NCI-H1694 (cell line): ENCODE measurements at places on chromosomes 3 and 15.
A peak's percentile ranks its signal among the peaks of the same experiment; 100 is the strongest.

GRCh38 chr3:26145769-26146168 is 355.9 kb downstream of the OXSM start:
- DNase-seq: no peak

DNA sequence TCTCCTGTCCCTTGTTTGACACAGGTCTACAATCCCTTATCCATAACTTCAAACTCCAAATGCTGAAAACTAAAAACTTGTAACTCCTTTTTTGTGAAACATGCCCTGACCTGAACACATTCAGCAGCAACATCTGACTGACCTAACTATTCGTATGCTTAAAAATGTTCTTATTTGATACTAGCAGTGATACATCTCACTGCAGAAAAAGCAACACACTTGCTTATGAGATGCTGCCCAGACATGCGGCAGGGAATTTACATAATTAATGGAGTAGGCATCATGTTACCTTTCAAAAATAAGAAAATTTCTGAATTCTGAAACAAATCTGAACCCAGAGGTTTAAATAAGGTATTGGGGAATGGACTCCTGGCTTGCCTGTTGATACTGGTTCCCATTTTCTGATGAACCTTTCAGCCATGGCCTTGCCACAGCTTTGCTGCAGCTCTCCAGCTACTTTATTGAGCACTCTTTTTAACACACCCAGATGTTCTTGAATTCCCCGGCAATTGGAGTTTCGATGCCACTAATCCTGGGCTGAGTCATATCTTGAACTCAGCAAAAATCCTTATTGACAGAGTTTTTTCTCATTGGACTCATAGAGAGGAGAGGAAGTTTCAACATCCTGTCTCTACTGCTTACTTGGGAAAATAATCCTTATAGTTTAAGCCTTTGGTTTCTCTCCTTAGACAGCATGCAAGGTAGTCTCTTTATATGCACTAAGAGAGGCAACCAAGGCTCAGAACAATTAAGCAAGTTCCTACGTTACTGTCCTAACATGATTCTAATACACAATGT is 296.6 kb upstream of the LMCD1 start:
- no peak for DNase-seq

DNA sequence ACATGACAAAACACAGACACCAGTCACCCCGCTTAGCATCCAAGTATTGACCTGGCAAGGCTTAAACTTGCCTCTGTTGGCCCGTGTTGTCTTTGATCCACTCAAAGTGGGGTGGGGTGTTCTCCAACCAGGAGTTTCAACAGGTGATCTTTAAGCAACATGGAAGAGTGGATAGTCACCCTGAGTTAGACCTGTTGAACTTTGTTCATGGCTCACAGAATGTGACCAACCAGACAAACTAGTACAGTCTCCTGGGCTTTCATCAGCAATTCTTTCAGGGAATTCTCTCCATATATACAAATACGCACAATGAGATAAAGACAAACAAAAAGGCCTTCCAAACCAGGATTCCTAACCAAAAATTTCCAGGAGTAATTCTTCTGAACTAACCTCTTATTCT is 11.9 kb downstream of the LEKR1 start:
- no peak for DNase-seq

GRCh38 chr3:150216866-150217600 is 191.1 kb upstream of the TSC22D2 start:
- no peak for DNase-seq

GRCh38 chr15:80978685-80979329 is 10.8 kb downstream of the MESD start:
- DNase-seq: no peak

DNA sequence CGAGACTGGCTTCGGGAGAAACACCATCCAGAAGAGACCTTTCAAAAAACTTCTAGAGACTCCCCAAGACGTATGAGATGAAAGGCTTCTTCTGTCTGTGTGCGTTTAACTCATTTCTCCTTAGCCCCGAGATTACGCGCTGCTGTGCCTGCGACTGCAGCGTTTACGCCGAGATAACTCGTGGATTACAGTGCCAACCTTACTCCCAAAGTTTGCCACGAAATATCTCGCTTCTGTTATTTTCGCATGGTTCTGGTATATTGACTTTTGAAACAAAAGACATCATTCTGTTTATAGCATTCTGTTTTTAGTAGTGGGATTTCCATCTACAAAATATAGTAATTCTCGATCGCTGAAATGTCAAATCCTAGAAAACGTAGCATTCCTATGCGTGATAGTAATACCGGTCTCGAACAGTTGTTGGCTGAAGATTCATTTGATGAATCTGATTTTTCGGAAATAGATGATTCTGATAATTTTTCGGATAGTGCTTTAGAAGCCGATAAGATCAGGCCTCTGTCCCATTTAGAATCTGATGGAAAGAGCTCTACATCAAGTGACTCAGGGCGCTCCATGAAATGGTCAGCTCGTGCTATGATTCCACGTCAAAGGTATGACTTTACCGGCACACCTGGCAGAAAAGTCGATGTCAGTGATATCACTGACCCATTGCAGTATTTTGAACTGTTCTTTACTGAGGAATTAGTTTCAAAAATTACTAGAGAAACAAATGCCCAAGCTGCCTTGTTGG is 467 bp downstream of the PGBD4 start:
- no peak for DNase-seq

GRCh38 chr15:67009576-67010569 is 55.5 kb upstream of the SMAD3 start:
- DNase-seq: no peak

DNA sequence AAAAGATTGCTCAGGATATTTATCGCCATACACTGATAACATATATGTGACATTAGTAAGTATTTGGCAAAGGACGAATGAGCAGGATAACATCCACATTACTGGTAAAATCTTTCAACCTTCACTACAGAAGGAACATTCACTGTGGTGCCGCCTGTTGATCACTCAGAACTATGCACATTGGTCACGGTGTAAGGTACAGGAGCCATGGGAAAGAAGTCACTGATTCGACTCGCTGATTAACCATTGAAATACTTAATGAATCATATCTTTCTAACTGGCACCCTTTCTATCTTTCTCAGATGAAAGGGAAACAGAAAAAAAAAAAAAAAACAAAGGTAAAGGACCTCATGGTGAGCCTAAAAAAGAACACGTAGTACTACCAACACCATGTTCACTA is 68.8 kb downstream of the TJP1 start:
- no peak for DNase-seq

DNA sequence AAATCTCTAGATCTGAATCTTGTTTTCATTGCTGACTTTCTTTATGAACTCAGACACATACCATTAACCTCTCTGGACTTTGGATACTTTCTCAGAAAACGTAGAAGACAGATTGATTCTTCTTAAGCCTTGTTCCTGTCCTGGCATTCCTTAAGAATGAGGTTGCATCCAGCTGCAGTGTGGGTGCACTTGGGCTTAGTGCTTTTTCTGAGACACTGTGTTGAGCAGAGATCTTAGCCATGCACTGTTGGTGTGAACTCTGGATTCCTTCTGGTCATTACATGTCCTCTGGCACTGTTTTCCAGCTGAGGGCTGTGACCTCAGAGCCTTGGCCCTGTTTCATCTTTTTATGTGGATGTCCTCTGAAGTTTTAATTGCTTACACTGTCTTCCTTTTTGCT is 428.3 kb downstream of the CNTN4 start:
- no peak for DNase-seq

DNA sequence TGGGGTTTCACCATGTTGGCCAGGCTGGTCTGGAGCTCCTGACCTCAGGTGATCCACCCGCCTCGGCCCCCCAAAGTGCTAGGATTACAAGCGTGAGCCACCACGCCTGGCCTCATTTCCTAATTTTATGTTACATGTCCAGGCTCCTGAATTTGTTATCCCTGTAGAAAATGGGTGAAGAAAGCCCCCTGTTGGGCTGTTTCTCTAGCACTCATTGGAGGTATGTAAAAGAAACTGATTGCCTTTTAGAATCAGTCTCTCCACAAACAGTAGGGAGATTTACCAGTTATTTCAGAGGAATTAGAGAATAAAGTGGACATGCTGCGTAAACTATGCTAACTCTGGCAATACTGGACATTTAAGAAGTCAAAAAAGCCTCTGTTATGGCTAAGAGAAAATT is 364.1 kb upstream of the TBL1XR1 start:
- DNase-seq: no peak

- no peak for DNase-seq
Measured at GRCh38 chr3:73786321-73786807, 161.6 kb upstream of the PDZRN3 start.

GRCh38 chr3:99551520-99551919 is 86.9 kb upstream of the COL8A1 start:
- DNase-seq: no peak

DNA sequence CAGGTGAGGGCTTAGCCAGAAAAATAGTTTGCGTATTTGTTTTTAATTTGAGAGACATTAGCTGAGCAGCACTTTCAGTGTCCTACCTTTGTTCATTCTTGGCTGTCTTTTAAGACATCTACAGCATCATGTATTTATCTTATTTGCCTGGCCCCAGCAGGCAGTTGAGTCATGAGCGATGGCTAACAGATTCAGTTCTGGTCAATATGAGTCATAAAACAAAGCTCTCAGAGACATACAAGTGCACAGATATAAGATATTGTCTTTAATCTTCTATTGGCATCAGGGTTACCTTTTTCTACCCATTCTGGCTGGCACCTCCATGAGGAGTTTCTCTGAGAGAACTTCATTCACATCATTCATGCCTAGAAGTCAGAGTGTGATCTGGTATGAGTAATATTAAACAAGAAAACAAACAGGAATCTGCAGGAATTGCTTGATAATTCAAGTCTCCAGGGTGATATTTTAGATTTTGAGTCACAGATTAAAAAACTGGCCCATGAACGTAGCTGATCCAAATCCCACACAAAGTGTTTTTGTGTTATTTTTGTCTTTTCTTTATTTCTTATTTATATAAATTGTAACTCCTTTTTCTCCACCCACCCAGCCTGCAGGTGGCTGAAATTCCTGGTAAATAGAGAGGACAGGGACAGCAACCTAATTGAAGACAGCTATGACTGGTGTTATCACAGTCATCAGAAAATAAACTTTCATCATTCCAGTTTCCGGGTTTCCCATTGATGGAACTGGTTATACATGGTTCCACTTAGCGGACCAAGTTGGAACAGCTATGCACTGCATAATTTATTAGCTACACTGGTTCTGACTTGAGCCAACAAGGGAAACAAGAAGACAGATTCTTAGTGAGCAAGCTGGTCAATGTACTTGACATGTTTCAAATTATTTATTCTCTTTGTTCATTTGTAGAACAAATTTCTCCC is 47.3 kb downstream of the PLSCR2 start:
- DNase-seq: no peak

- DNase-seq: peak; percentile 73
Measured at GRCh38 chr15:45126535-45127158, 3.0 kb downstream of the DUOXA1 start.

DNA sequence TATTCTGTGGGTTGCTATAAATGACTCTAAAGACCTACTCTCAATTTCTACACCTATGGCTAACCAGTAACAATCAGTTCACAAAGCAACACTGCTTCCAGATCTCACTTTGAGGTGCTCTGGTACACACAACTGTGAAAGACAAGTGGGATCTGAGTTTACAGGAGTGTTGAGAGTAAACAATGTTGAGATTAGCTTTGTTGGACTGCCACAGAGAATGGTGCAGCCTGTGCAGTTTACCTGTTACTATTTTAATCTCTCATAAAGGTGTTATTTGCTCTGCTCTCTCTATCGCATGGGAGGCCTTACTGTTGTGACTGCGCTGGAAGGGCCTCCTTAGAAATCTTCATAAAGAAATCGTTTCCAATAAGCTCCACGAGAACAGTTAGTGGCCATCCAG is 112.0 kb downstream of the SOX2 start:
- no peak for DNase-seq

DNA sequence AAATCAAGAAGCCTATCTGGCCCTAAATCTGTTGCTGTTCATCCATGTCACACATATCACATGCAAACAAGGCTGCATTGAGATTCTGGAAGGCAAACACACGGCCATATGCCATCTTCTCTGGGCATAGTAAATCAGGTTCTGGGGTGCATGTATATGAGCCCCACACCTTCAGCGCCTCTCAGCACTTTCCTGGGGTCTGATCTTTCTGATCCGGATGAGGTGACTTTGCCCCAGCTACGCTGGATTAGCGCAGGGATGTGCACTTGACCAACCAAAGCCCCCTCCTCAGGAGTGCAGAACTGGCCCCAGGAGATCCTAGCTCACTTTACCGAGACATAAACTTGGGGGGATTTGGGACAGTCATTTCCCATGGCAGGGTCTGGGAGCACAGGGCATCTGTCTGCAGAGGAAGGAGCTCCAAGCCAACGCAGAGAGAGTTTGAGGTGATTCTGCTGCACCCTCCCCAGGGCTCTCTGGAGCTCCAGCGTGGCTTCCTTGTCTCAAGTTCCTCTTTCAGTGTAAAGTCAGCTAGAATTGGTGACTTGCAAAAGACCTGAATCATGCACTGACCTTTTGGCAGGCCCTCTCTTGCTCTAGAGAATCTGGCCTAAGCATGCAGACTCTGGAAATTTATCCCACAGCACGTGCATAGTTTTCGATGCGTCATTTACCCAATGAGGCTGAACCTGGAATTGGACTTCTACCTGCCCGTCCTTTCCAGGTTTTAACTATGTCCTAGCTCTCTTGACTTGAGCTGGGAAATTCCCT is 63.5 kb upstream of the KLF13 start:
- DNase-seq: no peak

- no peak for DNase-seq
Measured at GRCh38 chr3:79729096-79729495, 38.7 kb downstream of the ROBO1 start.

GRCh38 chr3:194824701-194825111 is 139.0 kb downstream of the FAM43A start:
- DNase-seq: no peak

DNA sequence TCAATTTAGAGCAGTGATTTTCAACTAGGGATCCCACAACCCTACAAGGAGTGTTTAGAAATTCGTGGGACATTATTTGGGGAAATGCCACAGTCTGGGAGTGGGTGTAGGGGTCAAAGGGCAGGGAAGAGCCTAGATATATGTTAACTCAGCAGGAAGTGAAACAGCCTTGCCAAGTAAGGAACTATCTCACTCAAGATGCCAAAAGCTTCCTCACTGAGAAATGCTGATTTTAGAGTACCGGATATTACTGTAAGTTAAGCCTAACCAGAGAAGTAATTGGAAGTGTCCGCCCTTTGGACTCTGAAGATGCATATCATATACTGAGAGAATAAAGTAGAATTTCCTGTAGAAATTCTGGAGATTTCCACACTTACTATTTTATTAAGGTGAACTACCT is 158.6 kb downstream of the BBX start:
- DNase-seq: no peak

- DNase-seq: no peak
Measured at GRCh38 chr3:122377975-122378374, 5.1 kb downstream of the MIX23 start.

DNA sequence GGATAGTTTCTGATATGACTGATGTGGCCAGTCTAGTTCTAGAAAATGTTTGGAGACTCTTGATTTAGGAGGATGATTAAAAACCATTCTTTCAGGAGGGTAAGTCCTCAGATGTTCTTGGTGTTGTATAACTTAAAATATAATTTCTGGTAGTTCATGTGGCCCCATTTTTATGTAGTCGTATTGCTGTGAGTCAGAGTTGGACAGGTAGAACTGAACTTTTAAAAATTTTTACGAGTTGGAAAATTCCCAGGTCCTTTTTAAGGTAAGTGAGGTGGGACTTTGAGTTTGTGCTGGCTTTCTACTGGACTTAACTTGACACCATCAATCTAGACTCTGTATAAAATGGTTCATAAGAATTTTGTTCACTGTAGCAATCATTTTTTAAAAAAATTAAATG is 92.3 kb downstream of the TCF12 start:
- DNase-seq: no peak

- DNase-seq: no peak
Measured at GRCh38 chr15:48392356-48392755, 61.1 kb downstream of the DUT start.
